ENCODE measurements at places on chromosomes 5 and 9.

GRCh38 chr5:91499943-91500531, 116.9 kb upstream of the ARRDC3 start:
- no peak for DNase-seq

DNA sequence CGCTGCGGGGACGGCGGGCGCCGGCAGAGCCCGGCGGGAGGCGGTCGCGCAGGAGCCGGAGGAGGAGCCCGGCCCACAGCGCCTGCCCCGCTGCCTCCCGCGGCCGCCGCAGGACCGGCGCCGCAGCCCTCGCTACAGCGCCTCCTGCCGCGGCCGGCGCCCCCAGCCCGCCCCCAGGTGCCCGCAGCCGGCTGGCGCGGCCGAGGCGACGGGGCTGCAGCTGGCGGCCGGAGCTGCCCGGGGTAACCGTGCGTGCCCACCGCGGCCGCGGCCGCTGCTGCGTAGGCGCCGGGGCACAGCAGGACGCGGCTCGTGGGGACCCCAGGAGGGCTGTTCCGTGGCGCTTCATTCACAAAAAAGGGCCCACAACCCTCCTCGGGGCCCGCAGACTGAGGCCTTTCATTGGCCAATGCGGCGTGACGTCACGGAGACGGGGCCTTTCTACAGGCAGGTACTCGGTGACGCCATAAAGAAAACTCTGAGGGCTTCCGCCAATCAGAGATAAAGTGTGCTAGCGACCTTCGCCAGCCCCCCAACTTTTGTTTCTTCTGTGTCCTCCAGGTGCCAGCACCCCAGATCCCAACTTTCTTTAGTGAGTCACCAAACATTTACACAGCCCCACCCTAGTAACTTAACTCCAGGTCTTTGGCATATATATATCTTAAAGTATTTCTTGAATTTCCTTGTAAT, at the start of gene CDC14B:
CDC14B (minus strand) TSS at position 353 of the 690 bp plus-strand sequence. CDS start 465 bp downstream, outside the sequence.
- peak; percentile 92 for DNase-seq

DNA sequence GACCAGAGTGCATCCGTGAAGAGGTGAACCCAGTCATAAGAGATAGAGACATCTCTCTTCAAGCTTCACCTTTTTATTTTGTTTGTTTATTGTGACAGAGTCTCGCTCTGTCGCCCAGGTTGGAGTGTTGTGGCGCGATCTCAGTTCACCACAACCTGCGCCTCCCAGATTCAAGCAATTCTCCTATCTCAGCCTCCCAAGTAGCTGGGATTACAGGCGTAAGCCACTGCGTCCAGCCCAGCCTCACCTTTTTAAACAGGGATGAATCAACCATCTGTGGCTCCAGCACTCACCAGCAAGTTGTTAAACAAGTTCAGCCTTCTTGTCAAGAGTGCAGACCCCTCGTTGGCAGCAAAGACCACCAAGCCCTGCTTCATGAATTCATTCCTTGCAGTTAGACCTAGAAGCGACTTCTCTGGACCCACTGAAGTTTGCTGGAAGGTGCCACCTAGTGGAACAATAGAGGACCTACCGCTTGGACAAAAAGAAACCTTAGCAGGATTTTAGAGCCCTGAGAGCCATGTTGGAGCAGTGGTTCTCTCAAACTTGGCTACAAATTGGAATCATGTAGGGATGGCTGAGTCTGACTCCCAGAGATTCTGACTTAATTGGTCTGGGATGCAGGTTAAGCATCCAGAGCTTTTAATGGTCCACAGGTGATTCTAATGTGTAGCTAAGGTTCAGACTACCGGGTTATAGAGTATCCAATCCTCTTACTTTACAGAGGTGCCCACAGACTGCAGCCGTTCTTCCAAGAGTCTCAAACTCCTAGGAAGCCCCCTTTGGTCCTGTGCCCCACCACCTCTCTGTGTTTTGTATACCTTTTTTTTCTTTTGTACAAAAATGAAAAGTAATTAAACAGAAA, 10.5 kb upstream of the GALNT10 start:
- DNase-seq: no peak

GRCh38 chr5:156589946-156590216, 260.2 kb upstream of the PPP1R2B start:
- DNase-seq: no peak

- DNase-seq: no peak
Observed at GRCh38 chr5:125461641-125462072, 715.2 kb upstream of the ZNF608 start.

DNA sequence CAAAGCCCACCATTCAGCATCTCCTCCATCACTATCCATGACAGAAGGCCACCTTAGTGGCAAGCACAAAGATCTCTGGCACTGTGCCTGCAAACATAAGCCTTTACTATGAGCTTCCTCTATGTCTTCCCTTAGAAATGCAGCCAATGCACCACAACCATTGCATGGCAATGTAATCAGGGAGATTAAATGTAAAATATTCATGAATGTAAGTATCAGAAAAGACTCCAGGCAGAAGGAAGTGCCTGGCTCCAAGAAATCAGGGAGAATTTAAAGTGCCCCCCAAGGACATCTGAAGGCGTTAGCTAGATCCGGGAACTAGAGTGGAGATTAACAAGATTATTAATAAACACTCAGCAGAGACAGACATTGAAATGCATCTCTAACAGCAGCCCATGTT, 32.5 kb upstream of the MYORG start:
- DNase-seq: no peak

- peak; percentile 76 for DNase-seq
Observed at GRCh38 chr5:150428106-150428876, 15.6 kb upstream of the CD74 start.

GRCh38 chr5:109911731-109912130, 222.0 kb downstream of the MAN2A1 start:
- DNase-seq: no peak

GRCh38 chr5:63261695-63262094, 683.1 kb downstream of the LRRC70 start:
- no peak for DNase-seq

DNA sequence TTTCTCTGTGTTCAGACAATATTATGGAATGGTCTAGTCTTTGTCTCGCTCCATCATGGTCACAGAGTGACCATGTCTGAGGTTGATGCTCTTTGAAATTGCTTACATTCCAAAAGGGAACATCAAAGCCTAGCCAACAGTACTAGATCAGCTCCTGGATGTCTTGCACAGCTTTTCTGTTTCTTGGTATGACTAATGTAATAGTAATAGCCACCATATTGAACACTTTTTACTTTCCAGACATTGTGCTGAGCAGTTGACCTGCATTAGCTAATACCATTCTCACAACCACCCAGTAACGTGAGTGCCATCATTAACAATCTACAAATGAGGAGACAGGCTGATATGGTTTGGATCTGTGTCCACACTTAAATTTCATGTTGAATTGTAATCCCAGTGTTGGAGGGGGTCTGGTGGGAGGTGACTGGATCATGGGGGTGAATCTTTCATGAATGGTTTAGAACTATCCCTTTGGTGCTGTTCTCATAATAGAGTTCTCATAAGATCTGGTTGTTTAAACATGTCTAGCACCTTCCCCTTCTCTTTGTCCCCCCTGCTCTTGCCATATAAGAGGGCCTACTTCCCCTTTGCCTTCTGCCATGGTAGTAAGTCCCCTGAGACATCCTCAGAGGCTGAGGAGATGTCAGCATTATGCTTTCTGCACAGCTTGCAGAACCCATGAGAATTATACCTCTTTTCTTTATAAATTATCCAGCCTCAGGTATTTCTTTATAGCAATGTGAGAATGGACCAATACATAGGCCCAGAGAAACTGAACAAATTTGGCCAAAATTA, 577.5 kb upstream of the CLINT1 start:
- DNase-seq: no peak

Measured in sciatic nerve (tissue), 2 donors.